ENCODE measurements at places on chromosomes 1 and 21.

- DNase-seq: no peak
Observed at GRCh38 chr1:219220945-219221344, 47.3 kb downstream of the LYPLAL1 start.

DNA sequence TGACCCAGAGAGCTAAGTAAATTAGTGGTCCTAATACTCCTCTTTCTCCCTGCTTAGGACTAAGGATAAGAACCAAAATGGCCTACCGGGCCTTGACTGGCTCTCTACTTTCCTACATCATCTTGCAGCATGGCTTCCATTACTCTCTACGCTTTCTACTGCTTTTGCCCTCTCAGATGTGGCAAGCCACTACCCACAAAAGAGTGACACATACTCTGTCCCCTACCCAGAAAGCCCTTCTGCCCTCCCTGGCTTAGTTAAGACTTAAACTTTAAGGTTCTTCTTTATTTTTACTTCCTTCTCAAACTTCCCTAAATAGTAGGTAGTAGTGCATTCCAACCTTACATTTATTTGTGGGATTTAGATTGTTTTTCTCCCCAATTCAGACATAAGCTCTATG, 228.1 kb downstream of the TPR start:
- no peak for DNase-seq

DNA sequence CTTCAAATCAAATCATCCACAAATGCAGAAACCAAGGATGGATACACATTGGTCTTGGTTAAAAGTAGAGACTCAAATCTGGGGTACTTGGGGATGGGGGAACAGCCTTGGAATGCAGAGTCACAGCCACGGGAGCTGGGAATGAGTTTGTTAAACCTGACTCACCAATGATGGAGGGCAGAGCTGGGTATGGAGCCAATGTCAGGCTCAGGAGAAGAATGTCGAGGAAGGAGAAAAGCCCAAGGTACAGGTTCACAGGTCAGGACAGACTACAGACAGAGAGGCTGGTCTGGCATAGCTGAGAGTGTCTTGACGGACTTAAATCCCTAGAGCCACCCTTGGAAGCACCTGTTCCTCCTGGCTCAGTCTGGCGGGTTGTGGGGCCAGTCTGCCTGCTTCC, 237.6 kb downstream of the NTNG1 start:
- DNase-seq: peak; percentile 33

- peak; percentile 36 for DNase-seq
Observed at GRCh38 chr1:43042773-43043457, 84.2 kb upstream of the SLC2A1 start.

DNA sequence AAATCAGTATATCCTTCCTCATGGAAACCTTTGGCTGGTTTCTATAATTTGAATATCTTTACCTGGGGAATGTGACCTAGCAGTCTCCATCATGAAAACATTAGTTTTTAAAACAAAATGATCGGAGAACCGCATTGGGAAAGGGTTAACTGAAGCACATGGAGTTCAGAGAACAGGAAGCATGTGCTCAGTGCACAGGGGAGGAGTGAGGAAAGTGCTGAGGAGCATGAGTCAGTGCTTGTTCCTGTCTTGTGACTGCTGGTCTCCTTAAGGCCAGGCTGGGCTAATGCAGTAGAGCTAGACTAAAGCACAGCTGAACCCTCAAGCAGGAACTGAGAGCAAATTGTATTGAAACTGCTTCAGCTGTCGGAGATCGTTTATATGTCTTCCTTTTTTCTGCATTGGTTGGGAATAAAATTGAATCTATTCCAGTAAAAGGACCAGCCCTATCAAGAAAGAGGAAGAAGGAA, 5.8 kb downstream of the IFI16 start:
- no peak for DNase-seq

DNA sequence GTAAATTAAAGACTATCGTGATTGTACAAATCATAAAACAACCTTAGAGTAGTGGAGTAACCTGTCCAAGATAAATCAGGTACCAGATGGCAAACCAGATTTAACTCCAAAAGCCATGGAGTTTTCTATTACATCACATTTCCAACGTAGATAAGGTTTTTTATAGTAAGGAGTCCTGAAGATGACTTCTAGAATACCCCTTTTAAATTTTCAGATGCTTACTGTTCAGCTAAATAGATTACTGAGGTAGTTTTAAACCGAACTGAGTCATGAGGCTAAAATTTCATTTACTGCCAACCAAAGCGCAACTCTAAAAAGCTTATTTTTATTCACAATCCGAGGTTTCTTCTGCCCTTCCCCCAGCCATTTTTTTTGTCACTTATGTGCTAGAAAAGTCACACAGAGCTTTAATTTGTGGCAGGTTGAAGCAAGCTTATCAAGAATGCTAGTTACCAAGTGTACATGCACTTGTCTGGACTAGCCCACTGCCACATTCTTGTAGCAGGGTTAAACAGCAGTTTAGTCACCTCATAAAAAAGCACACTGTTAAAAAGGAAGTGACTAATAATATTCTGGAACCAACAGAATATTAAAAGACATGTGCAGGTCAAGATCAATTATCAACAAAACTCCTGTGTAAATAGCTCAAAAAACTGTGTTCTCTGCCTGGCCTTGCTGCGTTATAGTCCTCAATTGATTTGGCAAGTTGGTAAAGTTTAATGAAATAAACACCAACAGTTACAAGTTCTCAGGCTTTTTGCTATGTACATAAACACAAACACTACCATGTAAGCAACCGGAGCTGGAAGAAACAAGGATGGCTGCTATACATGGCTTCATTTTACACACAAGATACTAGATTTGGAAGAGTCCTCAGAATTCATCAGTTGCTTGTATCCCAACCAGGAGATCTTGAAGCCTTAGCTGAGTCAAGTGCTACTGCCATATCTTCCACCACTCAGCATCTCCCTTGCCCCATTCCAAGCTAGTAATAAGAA, 180.3 kb upstream of the DMRTA2 start:
- no peak for DNase-seq

DNA sequence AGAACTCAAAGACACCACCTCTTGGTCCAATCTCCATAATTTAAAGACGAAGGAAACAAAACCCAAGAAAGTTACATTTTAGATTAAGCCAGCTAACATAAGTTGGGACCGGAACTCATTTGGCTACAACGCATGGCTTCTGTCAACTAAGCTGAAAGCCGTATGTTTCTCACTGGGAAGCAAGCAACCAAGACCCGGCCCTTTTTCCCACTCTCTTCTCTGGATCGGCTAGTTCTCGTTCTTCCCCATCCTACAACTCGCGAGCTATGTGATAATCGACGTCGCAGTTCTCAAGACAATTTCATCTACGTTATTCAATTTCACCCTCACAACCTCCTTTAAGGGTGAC, 601 bp downstream of the CCT8 start:
- DNase-seq: peak; percentile 41

- no peak for DNase-seq
Observed at GRCh38 chr1:41481109-41481775, 3.2 kb downstream of the EDN2 start.

- DNase-seq: no peak
Observed at GRCh38 chr1:33975961-33976360, 112.1 kb downstream of the HMGB4 start.

DNA sequence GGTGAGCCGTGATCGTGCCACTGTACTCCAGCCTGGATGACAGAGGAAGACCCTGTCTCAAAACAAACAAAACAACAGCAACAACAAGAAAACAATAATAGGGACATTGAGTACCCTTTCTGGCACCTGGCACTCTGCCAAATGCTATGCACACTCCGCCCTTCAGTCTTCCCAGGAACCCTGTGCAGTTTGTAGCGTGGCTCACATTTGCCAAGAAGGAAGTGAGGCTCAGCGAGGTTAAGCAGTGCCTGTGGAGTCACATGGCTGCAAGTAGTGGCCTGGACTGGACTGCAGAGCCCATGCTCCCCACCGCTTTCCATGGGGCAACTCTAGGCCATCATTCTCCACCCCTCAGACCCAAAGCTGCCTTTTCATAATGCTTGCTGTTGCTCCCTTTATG, 5.3 kb upstream of the EVA1B start:
- DNase-seq: peak; percentile 48

DNA sequence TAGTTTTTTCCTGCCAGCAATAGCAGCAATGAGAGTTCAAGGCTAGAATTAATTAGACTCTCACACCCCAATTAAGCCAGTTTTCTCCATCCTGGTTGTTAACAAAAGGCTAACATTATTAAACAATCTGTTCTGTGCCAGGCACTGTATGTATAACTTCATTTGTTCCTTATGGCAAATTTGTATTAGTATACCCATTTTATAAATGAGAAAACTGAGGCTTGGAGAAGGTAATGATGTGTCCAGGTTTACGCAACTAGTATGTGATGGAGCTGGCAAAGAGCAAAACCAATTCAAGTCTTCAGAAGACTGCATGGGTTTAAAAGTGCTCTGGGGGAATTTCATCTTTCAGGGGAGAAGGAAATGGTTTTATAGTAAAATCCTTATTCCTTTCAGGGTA, 38.3 kb upstream of the SLC9A1 start:
- no peak for DNase-seq

- no peak for DNase-seq
Observed at GRCh38 chr1:111856411-111857185, 100.9 kb downstream of the DDX20 start.

GRCh38 chr1:35590476-35591040, 17.4 kb downstream of the TFAP2E start:
- no peak for DNase-seq

GRCh38 chr21:17819877-17820229, 697 bp upstream of the C21orf91 start:
- no peak for DNase-seq

GRCh38 chr1:14435368-14436023, 163.0 kb upstream of the KAZN start:
- DNase-seq: no peak

GRCh38 chr1:231151811-231152210, 10.0 kb upstream of the TRIM67 start:
- no peak for DNase-seq

DNA sequence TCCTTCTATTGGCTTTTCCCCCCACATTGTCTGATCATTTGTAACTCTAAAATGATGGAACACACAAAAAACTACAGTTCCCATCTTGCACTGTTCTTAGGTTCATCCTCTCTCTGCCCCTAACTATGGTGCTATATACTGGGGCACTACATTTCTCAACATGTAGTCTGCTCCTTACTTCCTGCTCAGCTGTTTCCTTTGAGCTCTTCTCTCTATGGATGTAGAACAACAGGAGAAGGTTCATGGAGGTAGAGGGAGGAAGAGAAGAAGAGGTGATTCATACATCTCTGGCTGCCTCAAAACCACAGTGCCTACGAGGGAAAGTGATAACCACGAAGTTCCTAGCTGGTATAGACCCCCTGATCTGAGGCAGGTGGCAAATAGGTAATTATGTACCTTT, 7.0 kb upstream of the C1orf146 start:
- DNase-seq: no peak

- DNase-seq: no peak
Observed at GRCh38 chr21:35343046-35343819, 294.1 kb upstream of the RUNX1 start.

- no peak for DNase-seq
Observed at GRCh38 chr1:3293563-3294080, 160.8 kb upstream of the ARHGEF16 start.

GRCh38 chr1:199688133-199688676, 339.3 kb upstream of the NR5A2 start:
- no peak for DNase-seq

DNA sequence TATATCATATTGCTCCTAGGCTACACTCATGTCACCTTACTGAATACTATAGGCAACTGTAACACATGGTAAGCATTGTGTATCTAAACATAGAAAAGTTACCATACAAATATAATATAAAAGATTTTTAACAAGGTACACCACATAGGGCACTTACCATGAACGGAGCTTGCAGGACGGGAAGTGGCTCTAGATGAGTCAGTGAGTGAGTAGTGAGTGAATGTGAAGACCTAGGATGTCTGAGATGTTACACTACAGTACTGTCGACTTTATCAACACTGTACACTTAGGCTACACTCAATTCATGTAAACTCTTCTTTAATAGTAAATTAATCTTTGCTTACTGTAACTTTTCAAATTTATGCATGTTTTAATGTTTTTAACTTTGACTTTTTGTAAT, 81.0 kb upstream of the PLD5 start:
- no peak for DNase-seq

GRCh38 chr1:2987773-2988172, 33.5 kb upstream of the ACTRT2 start:
- peak; percentile 76 for DNase-seq

DNA sequence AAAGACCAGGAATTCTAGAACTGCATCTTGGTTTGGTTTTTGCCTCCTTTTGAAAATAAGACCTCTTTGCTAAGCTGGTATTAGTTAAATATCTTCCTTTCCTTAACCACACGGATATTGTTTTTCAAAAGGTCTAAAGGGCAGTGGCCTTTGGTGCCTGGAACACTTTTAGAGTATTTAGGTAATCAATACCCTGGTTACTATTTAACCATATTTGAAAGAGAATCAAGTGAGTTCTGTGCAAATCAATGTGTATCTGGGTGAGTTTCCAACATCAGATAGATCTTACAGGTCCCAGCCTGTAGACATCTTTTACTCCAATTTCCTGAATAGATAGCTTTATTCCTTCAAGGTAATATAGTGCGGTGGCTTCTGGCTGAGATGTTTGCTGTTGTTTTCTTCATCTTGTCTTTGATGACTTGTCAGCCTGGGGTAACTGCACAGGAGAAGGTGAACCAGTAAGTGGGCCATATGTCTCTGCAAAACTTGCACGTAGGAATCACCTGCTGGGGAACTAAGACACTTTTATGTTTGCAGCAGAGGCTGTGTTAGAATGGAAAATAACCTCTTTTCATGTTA, at the start of gene C8A:
TSS of gene C8A (plus strand) at position 277 of the 579 bp plus-strand sequence. CDS start at position 382, 105 bp downstream.
- no peak for DNase-seq

DNA sequence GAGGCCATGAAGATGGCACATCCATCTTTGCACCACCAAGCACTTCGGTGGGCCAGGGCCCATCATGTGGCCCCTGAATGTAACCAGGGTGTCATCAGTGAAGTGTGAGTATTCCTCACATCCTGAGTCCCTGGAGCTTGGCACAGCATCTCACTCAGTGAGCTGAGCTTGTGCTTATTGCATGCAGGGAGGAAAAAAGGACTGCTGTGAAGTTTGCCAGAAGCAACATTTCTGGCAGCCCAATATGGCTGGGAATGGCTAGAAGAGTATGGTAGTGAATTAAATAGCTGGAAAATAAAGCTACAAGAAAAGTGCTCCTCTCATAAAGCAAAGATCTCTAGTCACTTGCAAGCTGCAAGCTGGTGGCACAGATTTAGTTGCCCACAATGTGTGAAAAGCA, 109.3 kb downstream of the TNFSF18 start:
- DNase-seq: no peak

All from SJCRH30 (cell line).